ENCODE measurements at places on chromosomes 4 and X.

DNA sequence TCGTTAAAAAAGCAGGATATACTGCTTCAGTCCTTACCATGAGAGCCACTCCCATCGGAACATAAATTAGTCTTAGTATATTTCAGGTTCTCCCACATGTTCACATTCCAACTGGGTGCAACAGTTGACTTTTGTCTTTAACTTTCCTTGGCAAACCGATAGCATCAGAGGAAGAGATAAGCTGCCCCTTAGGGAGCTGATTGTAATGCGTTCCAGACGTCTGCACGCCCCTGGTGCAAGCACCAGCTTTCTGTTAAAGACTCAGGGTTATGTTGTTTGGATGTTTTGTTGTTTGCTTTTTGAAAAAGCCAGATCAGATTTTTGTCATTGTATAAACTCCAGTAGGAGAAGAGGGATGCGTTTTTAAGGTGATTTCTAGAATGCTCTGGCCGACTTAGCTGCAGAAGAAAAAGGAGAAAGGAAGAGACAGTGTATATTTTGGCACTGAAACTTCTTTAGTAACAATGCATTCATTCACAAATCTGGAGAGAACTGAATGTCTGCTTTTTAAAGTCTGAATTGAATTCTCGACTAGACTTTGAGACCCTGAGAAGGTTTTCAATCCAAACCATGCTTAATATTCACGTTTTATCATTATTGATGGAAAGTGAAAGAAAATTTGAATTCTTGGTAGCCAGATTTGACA is 160.9 kb downstream of the CBR4 start:
- no peak for DNase-seq

- DNase-seq = peak; percentile 51
Measured at GRCh38 chr4:176499518-176499917, 179.8 kb downstream of the SPCS3 start.

GRCh38 chrX:17519358-17519757 is 144.4 kb downstream of the NHS start:
- DNase-seq = peak; percentile 63

DNA sequence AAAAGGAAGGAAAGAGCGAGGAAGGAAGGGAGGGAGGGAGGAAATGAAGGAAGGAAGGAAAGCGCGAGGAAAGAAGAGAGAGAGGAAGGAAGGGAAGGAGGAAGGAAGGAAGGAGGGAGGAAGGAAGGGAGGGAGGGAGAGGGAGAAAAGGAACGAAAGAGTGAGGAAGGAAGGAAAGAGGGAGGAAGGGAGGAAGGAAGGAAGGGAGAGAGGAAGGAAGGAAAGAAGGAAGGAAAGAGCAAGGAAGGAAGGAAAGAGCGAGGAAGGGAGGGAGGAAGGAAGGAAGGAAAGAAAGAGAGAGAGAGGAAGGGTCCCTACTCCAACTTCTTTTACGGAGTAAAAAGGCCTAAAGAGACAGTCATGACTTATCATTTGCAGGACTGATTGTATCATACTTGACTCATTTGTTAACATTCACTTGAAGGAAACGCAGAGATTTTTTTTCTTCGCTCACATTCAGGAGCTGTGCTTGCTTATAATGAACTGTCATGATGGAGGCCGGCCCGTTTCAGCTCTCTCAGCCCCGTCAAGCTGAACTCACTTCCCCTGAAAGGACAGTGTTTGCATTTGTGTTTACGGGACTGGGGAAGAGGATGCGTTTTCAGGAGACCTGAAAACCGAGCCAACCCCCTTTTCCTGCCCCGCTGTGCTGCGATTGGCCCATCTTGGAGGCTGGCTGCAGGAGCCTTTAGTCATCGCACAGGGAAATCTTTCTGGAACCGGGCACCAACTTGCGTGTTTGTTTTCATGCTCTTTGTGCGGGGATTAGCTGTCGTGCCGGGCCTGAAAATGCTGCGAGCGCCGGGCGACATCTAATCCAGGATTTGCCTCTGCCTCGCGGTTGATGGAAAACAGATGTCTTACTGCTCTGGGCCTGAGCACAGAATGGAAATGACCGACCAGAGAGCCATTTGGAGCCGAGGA is 17.8 kb downstream of the TRIM2 start:
- DNase-seq = peak; percentile 88

DNA sequence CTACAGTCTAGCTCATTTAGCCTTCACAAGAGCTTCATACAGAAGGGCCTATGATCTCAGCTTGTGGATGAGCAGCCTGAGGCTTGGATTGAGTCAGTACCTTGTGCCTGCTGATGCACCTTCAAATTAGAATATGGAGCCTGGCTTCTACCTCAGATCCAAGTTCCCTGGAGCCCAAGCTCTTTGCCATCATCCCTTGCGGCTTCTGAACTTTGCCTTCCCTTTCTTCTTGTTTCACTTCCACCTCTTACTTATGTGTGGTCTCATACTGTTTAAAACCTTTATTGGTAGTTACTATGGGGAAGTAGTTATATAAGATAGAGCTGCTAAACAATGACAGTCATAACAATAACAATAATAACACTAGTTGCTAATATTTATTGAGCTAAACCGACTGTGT is 84.3 kb upstream of the AFF2 start:
- no peak for DNase-seq

DNA sequence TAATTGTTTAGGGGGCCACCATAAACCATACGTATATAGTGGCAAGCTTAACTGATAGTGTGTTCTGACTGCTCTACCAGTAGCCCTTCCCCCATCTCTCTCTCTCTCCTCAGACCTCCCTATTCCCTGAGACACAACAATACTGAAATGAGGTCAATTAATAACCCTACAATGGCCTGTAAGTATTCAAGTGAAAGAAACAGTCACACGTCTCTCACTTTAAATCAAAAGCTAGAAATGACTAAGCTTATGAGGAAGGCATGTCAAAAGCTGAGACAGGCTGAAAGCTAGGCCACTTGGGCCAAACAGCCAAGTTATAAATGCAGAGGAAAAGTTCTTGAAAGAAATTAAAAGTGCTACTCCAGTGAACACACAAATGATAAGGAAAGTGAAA is 78.0 kb downstream of the PRDM5 start:
- no peak for DNase-seq

DNA sequence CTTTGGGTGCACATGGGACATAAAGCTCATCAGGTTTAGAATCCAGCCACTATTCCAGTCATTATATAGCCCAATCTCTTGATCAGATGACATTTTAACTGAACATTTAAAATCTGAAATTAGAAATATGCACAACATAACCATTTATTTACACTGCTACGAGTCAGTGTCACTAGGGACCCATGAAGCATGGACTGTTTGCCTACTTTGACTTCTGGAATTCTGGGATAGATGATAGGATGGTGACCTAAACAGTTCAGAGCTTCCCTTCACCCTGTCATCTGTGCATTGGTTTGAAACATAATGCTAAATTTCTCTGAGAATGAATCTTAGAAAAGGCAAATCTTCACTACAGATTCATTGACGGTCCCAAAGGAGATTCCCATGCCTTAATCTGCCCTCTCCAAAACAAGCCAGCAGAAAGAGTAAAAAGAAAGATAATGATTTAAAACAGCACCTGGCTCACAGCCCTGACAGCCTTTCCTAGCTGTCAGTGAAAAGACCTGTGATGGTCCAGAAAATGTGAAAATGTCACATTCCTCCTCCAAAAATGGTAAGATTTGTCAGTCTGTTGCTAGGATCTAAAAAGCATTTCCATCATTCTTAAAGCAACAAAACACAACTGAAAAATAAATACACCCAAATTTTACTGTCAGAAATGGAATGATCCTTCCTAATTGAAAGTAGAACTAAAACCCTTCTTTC is 18.9 kb upstream of the HERC3 start:
- DNase-seq = peak; percentile 7

DNA sequence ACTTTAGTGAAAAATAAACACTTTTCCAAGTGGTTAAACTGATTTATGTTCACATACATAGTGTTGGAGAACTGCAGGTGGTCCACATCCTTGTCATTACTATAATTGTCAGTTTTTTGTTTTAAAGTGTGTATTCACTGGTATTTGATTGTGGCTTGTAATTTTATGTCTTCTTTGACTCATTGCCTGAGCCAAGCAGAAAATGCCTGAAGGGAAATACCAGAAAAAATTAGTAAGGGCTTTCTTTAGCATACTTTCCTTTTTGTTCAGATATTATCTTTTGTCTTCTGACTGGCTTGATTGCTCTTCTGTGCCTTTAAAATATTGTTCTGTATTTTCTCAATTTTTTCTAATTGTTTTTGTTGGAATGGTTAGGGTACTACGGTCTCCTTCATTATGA is 981.3 kb downstream of the C4orf33 start:
- DNase-seq = no peak

- no peak for DNase-seq
Measured at GRCh38 chr4:145781351-145781750, 101.4 kb downstream of the C4orf51 start.

DNA sequence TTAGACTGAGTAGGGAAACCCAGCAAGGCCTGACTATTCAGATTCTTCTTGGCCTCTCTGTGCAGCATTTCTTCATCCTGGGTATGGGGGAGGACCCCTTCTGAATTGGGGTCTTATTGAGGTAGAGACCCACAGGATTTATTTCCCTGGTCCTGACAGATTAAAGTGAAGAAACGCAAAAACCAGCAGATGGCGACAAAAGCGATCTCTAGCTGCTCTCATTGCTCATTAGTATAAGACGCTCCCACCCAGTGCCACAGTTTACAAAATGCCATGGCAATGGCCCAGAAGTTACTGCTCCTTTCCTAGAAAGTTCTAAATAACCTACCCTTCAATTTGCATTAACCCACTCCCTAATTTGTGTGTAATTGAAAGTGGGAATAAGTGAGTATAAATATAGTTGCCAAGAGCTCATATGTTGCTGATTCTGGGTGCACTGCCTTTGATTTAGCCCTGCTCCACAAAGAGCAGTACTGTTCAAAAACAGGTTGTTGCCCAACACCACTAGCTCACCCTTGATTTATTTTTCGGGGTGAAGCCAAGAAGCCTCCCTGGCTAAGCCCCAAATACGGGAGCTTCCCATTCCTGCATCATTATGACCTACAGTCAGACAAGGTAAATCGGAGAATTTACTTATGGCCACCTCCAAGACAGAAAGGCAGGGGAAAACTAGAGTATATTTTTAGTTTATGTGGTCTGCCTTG is 3.7 kb upstream of the BEX4 start:
- peak; percentile 23 for DNase-seq

DNA sequence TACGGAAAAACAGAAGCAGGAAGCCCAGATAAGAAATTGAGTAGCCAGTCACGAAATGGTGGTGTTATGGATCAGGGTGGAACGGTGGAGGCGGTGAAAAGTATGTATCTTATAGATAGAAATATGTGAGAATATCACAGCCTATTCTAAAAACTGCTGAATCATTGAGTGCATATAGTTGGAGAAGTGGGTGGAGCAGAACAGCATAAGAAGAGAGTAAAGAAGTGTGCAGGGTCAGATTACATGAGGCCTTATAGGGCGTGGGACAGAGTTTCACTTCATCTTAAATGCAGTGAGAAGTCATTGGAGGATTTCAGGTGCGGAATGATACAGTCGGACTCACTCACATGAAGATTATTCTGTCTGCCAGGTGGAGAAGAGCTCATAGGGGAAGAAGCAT is 293.1 kb downstream of the TRIML1 start:
- DNase-seq = no peak

DNA sequence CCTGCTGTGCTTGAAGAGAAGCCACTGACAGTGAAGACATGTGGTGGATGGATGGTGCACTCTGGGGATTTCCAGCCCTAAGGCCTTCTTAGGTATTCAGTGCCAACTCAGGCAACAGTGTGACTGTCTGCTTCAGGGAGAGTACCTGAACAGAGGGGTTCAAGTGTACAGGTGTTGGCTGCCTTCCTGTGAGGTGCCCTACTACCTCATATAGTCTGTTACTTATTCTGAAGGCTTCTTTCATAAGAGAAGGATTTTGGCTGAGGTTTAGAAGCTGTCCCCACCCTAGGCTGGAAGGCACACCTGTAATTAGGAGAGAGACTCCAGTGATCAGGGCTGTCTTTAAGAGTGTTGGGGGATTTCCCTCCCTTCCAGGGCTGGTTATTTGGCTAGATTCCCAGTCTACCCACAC is 1.8 kb downstream of the FTHL17 start:
- no peak for DNase-seq

DNA sequence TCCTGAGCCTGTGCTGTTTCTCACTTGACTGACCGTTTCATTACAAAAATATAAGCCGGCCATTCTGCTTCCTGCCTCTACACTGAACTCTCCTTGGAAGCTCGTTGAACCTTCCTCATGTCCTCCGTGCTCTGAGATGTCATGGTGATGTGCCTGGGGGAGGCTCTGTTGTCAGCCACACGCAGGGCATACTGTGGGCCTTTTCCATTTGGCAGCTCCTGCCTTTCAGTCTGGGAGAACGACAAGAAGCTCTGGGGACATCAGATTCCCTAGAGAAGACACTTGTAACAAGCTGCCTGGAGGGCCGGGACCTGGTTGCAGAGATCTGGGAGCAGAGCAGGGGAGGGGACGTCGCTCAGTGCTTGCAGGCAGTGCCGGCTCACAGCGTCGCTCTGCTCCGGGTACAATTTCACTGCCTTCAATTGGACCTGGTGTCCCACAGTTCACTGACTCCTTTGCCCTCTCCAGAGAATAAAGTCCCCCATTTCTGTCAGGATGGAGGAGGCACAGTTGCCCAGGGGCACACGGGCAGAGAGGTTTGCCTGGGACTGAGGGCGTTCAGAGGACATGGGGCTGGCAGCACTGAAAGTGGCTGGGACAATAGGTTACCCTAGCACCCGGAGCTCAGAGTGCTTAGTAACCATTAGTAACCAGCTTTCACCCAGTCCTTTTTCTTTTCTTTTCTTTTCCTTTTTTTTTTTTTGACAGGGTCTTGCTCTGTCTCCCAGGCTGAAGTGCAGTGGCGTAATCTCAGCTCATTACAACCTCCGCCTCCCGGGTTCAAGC is 19.1 kb upstream of the MECP2 start:
- no peak for DNase-seq

- no peak for DNase-seq
Measured at GRCh38 chr4:185259719-185260118, 50.3 kb downstream of the SNX25 start.

- peak; percentile 42 for DNase-seq
Measured at GRCh38 chr4:147157860-147158701, 212.4 kb upstream of the TTC29 start.

DNA sequence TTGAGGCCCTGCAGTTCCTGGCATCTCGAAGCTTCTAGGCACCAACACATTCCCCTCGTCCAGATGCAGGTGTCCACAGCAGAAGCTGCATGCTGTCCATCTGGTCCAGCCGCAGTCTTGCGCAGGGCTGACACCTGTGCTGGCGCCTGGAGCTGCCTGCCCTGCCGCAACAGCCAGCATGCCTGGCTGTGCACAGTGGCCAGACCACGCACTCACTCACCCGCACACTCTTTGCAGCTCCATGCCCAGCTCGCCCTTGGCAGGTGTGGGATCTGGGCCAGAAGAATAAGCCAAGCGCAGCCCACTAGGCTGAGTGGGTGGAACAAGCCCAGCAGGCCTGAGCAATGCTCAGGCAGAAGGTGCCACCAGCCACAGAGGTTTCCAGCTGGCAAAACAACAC is 125.6 kb downstream of the PARM1 start:
- no peak for DNase-seq

Data from AG20443 (cell line).